ENCODE measurements at places on chromosomes 16 and 17. TPM values are rescaled to one million over a fixed set of nuclear protein-coding genes. Genes with fewer than 3 reads are reported as not detected.
A peak's percentile ranks its signal among the peaks of the same experiment; 100 is the strongest.

Gene FBXW10
- polyA plus RNA-seq, result not detected

Gene CDH8
- polyA plus RNA-seq, result not detected

Gene ASPHD1
- 11.5 TPM for polyA plus RNA-seq

Gene RAB11FIP4
- polyA plus RNA-seq, result 11.6 TPM

Gene NPIPB6
- polyA plus RNA-seq, result not detected

Gene ZSCAN10
- polyA plus RNA-seq, result not detected

Gene BTBD17
- 0.21 TPM for polyA plus RNA-seq

Gene MFSD6L
- not detected for polyA plus RNA-seq

Gene TBC1D16
- polyA plus RNA-seq, result 30.6 TPM

Gene KRT9
- not detected for polyA plus RNA-seq

Gene SCGB1C2
- polyA plus RNA-seq, result not detected

Gene WSCD1
- 1.7 TPM for polyA plus RNA-seq

Gene LGALS9B
- not detected for polyA plus RNA-seq

Gene KRT12
- polyA plus RNA-seq, result 5.9 TPM

Gene KRT13
- polyA plus RNA-seq, result 0.37 TPM

Gene EPN3
- polyA plus RNA-seq, result 17.4 TPM

Gene TPSB2
- 0.47 TPM for polyA plus RNA-seq

Gene CNTNAP1
- 0.54 TPM for polyA plus RNA-seq

Gene CETP
- 1.6 TPM for polyA plus RNA-seq

DNA sequence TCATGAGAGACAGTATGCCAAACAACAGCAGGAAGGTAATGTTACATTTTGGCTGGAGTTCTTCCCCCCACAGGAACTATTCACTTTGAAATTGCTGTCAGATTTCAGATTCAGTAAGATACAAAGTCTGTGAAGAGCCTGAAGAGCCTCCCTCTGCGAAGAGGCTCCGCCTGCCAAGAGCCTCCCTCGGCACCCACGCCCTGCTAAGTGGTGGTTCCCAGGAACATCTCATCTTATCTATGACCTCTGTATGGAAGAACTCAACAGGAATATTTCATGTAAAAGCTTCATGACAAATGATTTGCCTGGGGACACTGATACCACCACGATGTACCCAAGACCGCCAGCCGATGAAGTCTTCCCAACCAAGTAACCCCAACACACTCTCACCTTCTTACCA, 3.2 kb downstream of the ZC3H7A start:
- peak; percentile 47 for DNase-seq

DNA sequence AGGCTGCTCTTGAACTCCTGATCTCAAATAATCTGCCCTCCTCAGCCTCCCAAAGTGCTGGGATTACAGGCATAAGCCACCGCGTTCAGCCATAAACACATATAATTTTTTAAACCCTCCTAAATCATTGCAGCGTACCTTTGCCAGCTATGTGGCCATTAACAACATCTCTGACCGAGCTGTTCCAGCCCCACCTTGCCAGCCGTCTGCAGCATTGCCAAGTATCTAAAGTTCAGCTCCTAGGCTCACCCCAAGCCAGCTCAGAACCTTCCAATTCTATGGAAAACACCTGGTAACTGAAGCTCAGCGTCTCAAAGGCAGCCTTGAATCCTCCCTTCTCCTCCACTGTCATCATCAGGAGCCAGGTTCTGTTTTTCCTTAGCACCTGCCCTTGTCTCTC, 5.1 kb upstream of the MEIOB start:
- DNase-seq, result no peak

DNA sequence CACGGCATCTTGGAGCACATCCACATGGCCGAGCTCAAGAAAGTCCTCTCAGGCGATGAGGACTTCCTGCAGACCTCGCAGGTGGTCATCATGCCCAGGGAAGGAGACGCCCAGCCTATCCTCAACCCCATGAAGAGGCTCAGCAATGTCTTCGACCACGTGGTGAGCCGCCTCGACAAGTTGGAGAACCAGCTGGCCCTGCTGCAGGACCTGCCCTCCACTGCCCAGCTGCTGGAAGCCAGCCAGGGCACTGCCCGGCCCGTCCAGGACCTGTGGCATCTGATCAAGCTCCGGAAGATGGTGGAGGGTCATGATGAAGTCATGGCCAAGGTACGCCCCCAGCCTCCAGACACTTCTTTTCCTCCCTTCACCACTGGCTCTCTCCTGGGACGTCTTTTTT, 440 bp downstream of the C16orf96 start:
- no peak for DNase-seq

DNA sequence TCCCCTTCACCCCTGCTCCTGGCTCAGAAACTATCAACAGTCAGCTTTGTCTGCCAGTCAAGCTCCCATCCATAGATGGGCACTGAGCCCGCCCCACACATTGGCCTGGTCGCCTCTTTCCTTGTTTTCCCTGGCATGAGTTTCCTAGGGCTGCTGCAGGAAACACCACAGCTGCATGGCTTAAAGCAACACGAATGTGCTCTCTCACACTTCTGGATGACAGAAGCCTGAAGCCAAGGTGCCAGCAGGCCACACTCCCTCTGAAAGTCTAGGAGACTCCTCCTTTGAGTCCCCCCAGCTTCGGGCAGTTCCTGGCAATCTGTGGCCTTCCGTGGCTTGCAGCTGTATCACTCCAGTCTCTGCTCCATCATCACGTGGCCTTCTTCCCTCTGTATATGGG, 69.9 kb downstream of the TBC1D16 start:
- no peak for DNase-seq

DNA sequence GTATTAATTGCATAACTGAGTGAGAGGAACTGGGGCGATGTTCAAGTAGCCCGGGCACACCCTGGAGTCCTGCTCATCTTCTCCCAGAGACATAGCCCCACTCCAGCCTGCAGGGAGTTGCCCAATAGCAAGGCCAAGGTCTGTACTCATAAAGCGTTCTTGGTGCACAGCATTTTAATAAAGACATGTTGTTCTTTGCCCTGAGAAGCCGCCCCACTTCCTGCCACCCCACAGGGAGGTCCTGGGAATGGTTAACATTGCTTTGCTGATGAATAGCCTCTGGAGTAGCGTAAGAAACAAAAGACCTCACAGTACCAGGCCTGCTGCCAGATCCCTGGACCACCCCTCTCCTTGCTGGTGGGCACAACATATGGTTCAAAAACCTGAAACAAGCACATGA, 21.6 kb upstream of the CDH1 start:
- DNase-seq, result peak; percentile 83

GRCh38 chr16:79263425-79263824, 337.1 kb downstream of the MAF start:
- no peak for DNase-seq

GRCh38 chr17:82881900-82882714, 42.3 kb upstream of the ZNF750 start:
- peak; percentile 91 for DNase-seq

DNA sequence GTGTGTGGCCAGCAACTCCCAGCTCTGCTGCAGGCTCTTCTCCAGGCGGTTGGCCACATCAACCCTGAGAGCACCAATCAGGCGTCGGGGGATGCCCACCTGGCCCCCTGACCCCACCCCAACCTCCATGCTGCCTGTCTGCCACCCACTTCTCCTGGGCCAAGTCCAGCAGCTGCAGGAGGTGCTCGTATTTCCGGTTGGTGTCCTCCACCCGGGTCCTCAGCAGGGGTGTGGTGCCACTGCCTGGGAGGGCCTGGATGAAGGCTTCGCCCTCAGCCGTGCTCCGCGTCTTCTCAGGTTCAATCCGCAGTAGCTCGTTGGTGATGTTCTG, 44.6 kb downstream of the UBN1 start:
- DNase-seq, result no peak

- no peak for DNase-seq
Measured at GRCh38 chr17:27560668-27561067, 70.3 kb upstream of the LGALS9 start.

GRCh38 chr17:36705874-36706731, 104.7 kb downstream of the MRM1 start:
- DNase-seq, result peak; percentile 47

DNA sequence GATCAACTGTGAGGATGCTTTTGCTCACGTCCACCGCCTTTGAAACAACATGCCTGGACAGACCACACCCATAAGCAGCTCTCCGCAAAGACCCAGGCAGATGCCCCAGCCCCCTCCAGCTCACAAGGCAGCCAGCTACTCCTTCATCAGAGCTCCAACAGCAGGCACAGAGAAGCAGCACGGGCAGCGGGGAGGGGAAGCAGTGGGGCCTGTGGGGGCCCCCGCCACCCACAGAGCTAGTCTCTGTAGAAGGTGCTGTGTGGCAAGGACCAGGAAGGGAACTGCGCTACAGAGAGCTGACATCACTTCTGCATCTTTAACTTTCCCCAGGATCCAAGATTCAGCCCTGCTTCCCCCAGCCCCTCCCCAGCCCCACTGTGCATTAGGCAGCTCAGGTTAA, 10.0 kb upstream of the SCNN1G start:
- DNase-seq, result no peak

- no peak for DNase-seq
Measured at GRCh38 chr16:29650771-29651170, 12.3 kb upstream of the SPN start.

- no peak for DNase-seq
Measured at GRCh38 chr17:43143201-43143600, 18.0 kb upstream of the BRCA1 start.

DNA sequence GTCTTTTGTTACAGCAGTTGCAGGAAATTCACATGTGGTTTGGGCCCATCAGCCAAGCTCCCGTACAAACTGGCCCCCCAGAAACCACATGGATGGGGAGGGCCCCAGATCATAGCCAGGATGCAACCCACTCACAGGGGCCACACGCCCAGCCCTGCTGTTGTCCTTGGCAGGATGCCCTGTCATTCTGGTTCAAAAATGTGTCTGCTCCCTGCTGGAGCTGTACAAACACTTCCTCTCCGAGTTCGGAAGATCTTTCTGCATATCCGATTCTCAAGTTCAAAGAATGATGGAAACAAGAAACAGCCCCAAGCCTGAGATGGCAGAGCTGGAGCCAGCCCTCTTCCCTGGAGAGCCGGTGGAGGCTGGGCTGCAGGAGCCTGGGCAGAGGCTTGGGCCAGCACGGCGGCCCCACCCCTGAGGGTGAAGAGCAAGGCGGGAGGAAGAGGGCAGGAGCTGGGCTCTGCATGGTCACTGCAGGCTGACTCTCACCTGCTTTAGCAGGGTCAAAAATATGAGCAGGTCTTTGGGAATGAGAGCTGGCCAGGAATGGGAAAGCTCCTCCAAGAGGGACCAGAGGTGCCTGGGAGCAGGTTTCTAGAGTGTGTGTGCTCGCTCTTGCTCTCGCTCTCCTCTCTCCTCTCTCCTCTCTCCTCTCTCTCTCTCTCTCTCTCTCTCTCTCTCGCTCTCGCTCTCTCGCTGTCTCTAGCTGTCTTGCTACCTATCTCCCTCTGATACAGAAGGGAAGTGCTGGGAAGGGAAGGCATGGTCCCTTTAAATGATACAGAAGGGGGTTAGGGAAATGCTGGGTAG, 34.7 kb upstream of the ENPP7 start:
- DNase-seq, result no peak

GRCh38 chr17:3815122-3815521, 14.1 kb upstream of the ITGAE start:
- no peak for DNase-seq

- DNase-seq, result peak; percentile 69
Measured at GRCh38 chr17:31494259-31495021, 103.0 kb downstream of the RAB11FIP4 start.

DNA sequence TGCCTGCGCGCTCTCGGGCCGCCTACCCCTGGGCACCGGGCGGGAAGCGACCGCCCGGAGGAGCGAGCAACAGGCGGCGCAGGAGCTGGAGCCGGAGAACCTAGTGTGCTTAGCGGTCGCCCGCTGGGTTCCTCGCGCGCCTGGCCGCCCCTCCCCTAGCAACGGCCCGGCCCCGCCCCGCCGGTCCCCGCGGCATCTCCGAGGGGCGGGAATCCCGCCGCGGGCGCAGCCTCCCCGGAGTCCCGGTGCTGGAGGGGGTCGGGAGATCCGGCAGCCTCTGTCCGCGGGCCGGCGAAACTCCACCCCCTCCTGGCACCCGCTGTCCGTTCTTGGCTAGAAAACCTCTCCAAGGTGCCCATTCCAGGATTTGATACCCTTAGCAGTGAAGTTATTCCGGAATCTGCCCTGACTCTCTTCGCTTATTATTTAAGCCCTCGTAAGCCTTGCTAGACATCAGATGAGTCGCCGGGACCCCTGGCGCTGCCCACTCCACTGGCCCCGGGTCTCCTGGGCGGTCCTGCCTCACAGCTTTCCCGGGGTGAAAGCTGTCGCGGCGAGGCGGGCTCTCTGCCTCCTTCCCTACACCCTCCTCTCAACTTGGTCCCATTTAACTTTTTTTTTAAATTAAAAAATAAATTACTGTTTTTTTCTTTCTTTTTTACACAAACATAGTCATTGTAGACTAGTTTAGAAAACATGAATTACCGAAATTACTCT, at the start of gene RPRML:
Gene RPRML (minus strand): TSS at position 107 of the 717 bp plus-strand sequence. CDS start 246 bp downstream, outside the sequence.
- DNase-seq, result no peak

DNA sequence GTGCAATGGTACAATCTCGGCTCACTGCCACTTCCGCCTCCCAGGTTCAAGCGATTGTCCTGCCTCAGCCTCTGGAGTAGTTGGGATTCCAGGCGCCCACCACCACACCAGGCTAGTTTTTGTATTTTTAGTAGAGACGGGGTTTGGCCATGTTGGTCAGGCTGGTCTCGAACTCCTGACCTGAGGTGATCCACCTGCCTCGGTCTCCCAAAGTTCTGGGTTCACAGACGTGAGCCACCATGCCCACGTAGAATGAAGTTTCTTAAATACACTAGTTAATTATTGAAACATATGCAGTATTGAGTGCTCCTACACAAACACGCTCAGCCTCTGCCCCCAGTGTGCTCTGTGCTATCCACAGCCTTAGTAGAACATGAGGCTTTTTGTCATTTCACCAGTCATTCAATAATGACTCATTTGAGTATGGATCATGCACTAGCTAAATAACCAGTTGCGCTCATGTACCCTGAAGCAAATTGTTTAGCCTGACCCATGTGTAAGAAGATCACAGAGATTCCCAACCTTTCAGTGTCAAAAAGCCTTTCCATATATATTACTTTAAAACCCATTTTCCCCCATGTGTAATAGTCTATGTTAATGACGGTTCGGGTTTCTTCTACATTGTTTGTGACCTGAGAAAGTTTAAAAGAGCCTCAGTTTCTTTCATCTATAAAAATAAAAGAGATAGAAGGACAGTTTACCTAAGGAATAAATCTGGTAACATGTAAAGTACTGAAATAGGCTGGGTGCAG, 49.7 kb downstream of the TUBD1 start:
- peak; percentile 81 for DNase-seq
